ENCODE measurements at places on chromosomes 3 and 15.

- DNase-seq = peak; percentile 57
Measured at GRCh38 chr15:65085990-65086679, 9.6 kb downstream of the KBTBD13 start.

DNA sequence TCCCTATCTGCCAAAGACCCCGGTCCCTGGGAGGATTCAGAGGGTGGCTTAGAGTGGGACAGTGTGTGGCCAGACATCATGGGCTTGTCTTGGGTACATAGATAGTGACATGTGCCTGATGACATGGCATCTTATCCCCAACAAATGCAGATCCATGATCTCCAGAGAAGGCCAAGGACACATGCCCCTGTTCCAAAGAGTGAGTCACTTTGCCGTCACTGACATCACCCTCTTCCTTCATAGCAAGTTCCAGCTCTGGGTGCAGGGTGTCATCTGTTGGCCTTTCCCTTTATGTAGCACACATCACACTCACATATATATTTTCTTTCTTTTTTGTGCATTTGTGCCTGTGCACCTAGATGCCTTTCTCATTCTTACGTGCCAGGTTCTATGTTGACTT, 350.5 kb downstream of the LRTM1 start:
- no peak for DNase-seq

- DNase-seq = no peak
Measured at GRCh38 chr15:23065836-23066235, 26.5 kb upstream of the TUBGCP5 start.

DNA sequence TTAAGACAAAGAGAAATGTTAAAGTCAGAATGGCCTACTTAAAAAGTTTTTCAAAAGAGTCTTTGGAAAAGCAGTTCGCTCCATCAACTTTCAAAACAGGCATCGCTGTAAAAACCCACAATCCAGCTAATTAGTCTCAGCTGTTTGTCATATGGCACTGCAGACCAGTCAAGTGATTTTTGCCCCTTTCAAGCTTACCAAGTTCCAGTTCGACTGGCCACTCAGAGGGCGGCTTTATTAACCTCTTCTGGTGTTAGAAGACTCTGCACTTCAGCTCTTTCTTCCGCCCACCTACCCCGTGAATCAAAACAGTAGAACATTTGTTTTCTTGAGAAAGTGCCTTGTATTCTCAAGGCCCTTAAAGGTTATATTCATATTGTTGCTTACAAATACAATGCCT, 19.3 kb downstream of the RAB27A start:
- DNase-seq = no peak

DNA sequence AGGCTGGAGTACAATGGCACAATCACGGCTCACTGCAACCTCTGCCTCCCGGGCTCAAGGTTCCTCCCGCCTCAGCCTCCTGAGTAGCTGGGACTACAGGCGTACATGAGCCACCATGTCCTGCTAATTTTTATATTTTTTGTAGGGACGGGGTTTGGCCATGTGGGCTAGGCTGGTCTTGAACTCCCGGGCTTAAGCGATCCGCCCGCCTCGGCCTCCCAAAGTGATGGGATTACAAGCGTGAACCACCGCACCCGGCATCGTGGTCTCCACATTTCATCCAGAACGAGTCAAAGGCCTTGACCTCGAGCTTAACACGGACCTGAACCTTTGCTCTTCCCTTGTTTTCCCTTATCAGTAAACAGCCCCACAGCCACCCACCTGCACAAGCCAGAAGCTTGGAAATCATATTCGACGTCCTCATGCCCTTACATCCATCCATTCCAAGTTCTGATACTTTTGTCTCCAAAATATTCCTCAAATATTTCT, 1.4 kb upstream of the PTPN23 start:
- no peak for DNase-seq

DNA sequence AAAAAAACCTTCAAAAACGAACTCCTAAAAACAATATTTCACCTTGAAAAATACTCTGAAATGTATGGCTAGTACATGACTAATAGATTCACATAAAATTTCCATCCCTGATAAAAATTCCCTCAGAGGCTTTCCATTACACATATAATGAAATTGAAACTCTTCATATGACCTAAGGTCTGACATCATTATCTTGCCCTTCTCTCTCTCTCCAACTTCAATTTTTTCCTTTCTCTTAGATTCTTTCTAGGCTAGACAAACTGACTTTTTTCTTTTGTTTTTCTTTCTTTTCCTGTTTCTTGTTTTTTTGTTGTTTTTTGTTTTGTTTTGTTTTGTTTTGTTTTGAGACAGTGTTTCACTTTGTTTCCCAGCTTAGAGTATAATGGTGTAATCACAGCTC, 1220.5 kb downstream of the ROBO2 start:
- no peak for DNase-seq

DNA sequence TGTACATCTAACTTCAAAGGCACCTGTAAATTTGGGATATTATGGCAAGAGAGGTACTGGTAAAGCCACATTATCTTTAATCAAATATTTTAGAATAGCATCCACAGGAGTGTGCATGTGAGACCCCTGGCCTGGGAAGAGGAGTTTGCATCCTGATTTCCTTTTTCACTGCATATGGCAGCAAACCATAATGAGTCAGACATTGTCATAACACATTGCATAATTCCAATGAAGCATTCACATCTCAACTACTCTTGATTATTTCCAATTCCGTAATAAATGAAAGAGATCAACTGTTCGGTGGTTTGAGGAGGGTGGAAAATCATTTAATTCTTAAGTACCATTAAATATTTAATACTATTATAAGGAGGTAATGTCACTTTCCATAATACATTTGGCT, 215.0 kb downstream of the MECOM start:
- no peak for DNase-seq

- no peak for DNase-seq
Measured at GRCh38 chr3:13249664-13250390, 170.3 kb downstream of the NUP210 start.

- no peak for DNase-seq
Measured at GRCh38 chr3:30628205-30628900, 22.0 kb downstream of the TGFBR2 start.

DNA sequence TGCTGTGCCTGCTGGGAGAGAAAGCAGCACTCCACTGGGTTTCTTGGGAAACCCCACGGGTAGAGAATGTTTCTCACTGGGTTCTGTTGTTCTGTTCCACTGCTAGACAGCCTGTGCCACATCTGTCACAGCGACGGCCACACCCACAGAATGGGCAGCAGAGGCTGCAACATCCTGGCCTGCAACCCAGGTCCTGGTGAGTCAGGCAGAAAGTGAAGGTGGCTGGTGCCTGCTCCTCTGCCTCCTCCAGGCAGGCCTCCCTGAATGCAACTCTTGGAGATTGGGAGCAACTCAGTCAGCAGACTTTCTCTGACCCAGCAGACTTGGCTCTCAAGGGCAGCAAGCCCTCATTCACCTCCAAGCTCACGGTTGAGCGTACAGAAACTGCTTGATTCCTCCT, 13.0 kb downstream of the C3orf18 start:
- no peak for DNase-seq

All from urothelium cell line (cell line).